ENCODE measurements at places on chromosomes 3 and 15.

DNA sequence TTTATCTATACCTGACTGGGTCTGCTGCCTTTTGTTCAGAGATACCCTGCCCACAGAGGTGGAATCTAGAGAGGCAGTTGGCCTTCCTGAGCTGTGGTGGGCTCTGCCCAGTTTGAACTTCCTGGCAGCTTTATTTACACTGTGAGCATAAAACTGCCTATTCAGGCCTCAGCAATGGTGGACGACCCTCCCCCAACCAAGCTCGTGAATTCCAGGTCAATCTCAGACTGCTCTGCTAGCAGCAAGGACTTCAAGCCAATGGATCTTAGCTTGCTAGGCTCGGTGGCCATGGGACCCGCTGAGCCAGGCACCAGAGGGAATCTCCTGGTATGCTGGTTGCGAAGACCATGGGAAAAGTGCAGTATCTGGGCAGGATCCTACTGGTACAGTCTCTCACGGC, 270.2 kb downstream of the CADM2 start:
- no peak for DNase-seq

GRCh38 chr15:36558921-36559320, 20.5 kb upstream of the CDIN1 start:
- DNase-seq: no peak

DNA sequence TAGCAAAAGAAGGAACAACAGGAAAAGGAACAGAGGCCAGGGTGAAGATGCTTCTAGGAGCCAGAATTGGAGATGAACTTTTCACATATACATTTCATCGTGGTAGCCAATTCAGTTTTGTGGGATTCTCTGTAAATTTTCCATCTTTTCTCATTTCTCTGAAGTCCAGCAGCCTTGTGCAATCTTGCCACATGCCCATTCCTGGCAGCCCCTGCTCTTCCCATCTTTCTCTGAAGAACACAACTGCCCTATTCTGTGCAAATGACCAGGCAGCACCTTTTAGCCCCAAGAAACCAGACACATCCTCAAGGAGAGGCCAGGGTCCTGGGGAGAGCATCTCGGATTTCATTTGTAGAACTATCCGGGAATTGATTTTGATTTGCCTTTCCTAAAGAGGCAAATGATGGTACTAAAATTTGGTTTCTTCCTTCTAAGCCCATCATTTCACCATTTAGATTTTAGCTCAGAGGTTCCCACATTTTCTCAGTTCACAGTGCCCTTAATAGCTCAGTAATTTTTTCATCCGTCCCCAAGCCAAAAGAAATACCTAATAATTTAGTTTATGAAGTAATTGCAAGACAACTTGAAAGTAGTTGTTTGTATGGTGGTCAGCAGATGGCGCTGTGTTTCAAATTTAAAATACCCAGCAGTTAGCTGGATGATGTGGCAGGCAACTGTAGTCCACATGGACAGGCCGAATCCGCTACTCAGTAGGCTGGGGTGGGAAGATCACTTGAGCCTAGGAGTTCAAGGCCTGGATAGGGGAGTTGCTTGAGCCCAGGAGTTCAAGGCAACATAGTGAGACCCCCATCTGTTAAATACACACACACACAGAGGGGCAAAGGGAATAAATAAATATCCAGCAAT, 61.3 kb upstream of the ACKR4 start:
- peak; percentile 17 for DNase-seq

- DNase-seq: no peak
These were observed 157.9 kb upstream of the HES1 start for GRCh38 chr3:193978030-193978429.

- DNase-seq: no peak
These were observed 43.0 kb upstream of the FGF7 start for GRCh38 chr15:49379996-49380395.

- DNase-seq: no peak
These were observed 54.3 kb downstream of the SMAD6 start for GRCh38 chr15:66756295-66756694.

GRCh38 chr3:169923831-169924230, 12.5 kb downstream of the SAMD7 start:
- DNase-seq: no peak

DNA sequence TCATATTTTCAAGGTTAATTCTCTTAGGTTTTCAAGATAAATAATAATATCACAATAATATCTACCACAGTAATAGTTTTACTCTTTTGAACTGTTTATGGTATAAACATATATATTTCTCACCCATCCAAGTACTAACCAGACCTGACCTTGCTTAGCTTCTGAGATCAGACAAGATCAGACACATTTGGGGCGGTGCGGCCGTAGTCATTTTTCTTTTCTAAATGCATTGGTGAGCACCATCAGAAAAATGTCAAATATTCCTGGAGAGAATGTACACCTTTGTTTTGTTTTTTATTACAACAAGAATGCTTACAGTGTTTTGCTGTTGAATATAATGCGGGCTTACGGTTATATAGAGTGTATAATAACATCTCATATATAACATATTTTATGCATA, 267.8 kb downstream of the ADAMTS17 start:
- DNase-seq: no peak

DNA sequence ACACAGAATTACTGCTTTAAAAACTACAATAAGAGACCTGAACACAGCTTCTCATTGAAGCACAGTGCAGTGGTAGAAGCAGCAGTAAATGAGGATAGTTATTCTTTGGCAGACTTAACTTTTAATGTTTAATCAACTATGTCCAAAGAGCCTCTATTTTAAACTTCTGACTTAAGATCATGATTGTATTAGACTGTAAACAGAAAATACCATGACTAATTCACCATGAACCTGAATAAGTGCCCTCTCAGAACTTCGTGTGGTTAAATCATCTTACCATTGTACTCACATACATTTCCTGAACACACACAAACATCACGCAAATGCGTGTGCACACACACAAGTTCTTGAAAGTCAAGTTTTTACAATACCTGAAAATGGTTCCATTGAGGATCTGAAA, 13.9 kb downstream of the CEP152 start:
- DNase-seq: no peak

GRCh38 chr3:64184621-64185020, 40.6 kb downstream of the PRICKLE2 start:
- DNase-seq: no peak

- DNase-seq: no peak
These were observed 563.8 kb upstream of the ROBO1 start for GRCh38 chr3:80331494-80332170.

- DNase-seq: no peak
These were observed 402 bp downstream of the WWTR1 start for GRCh38 chr3:149657321-149657925.

- DNase-seq: no peak
These were observed 229.4 kb upstream of the AZI2 start for GRCh38 chr3:28577941-28578500.

DNA sequence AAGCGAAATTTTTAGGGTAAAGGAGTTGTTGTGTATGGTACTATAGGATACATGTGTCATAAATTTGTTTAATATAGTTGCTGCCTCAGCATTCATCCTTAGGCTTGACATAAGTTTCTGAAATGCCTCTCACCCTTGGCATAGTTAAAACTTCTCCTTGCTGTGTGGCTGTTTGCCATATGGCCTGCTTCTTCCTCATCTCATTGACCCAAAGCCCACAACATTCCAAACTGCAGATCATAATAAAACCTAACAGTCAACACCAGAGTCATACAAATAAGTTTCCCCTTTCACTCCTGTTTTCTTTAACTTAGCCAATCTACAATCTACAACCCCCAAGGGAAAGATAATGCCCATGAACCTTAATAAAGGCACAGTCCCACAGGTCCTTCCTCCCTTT, 136.6 kb downstream of the TMCC1 start:
- no peak for DNase-seq

DNA sequence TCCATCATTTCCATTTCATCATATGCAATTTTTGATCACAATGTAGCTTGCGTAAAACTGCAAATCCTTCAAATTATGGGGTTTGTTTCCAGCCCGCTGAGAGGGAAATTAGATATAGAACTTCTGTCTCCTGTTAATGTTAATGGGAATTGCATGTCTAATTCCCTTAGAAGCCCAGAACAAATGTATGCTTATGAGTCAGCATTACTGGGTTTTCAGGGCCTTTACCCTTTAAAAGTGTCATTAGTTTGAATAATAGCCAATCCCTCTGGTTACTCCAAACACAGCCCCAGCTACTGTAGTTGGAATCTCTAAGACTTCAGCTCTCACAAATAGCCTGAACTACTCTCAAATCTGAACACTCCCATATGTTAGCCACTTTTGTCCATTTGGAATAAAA, 439.4 kb downstream of the C3orf38 start:
- no peak for DNase-seq

Data from H54 (cell line).